Left lung (tissue), 14 donors: ENCODE measurements at places on chromosomes 6 and 20. TPM values are rescaled to one million over a fixed set of nuclear protein-coding genes. Genes with fewer than 3 reads are reported as not detected.

Gene C6orf15
- polyA plus RNA-seq: not detected

Gene PRRC2A
- polyA plus RNA-seq: 201 TPM

Gene NCOA3
- polyA plus RNA-seq: 35.1 TPM

Gene RBPJL
- polyA plus RNA-seq: not detected
